ENCODE measurements at places on chromosomes 1 and 21.

GRCh38 chr1:51549016-51549619, 30.1 kb upstream of the EPS15 start:
- DNase-seq, result no peak

DNA sequence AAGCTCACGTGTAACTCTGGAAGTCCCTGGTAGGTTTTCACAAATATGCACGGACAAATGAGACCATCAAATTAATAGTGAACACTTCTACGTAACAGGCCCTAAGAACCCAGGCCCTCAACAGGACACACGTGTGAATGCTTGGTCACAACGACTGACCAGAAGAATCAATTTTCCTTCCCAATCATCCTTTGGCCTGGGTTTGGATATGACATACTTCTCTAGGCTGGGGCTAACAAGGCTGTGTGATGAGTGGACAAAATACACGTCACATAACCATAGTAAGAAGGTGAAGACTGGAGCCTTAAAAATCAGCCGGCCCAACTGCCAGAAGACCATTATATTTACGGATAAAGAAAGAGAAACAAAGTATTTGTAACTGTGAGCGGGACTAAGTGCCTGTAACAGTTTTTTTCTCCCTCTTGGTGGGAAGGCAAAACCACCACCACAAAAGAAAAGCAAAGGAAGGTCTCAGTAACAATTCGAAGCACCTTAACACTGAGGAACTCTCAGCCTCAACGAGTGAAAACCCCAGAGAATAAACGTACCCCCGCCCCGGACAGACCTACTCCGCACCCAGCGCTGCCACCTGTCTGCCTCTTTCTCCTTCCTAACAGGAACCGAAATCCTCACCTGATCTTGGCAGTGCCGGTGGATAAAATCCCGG, 450 bp downstream of the SDE2 start:
- DNase-seq, result peak; percentile 17

- DNase-seq, result peak; percentile 80
Observed at GRCh38 chr1:67792103-67792502, 41.2 kb downstream of the GNG12 start.

- no peak for DNase-seq
Observed at GRCh38 chr1:34426325-34426896, 249.7 kb downstream of the C1orf94 start.

DNA sequence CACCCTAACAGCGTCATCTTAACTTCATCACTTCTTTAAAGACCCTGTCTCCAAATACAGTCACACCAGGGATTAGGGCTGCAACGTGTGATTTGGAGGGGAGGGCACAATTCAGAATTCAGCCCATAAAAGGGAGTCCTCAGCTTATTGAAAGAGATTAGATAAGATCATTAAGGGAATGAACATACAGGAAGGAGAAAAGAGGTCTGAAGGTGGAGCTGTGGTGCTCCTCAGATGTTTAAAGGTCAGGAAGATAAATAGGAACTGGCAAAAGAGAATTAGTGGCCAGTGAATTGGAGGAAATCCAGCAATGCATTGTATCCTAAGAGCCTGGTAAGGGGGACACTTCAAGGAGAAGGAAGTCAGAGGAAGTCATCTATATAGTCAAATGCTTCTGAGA, 113.5 kb downstream of the PROX1 start:
- DNase-seq, result no peak

DNA sequence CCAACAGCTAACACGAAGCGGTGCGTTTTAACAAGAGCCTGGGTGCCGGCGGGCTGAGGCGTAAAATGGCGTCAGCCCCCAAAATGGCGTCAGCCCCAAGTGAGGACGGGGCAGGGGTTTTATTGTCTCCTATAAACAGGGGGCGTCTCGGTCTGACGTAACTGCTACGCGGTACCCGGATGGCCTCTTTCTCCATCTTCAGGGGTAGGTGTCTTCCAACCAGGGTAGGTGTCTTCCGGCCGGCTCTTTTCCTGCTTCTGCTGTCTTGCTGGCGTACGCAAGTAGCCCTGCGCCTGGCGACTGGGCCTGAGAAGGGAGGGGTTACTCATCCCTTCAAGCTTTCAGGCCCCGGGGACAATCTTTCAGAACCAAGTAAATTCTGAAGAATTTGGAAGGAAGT, 45.3 kb downstream of the LGR6 start:
- DNase-seq, result no peak

DNA sequence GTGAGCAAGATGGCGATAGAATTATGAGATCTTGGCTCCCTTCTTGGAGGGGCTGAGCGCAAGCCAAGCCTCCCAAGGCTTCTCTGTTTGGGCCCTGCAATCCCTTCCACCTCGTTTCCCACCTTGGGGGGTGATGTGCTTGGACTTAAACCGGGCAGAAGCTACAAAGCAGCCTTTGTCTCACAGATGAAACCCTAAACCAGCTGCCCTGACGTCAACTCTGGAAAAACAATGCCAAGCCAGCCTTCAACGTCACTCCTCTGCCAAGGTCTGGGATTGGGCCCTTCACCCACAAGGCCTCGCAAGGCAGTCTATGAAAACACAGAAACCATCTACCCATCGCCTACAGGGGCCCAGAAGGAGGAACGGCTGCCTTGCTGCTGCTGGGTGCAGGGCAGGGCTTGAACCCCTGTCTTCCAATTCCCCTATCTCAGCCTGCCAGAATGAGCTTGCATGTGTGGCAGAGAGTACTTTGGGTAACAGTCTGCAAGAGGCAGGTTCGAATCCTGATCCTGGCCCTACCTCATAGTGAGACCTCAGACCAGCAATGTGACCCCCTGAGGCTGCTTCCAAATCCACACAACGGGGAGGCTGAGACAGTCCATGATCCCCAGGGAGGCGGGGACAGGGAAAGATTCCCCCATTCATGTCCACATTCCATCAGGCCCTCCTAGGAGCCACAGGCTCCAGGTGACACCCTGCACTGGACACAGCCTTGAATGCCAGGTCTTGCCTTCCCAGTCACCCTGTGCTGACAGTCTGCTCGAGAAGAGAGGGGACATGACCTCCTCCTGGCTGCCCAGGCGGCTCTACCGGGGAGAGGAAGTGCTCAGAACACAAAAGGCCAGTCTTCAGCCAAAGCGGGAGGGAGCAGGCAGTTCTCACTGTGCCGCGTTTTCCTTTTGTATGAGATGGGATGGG, 15.0 kb downstream of the IFFO2 start:
- peak; percentile 77 for DNase-seq

GRCh38 chr1:156927215-156928042, 7.0 kb downstream of the LRRC71 start:
- peak; percentile 86 for DNase-seq

- no peak for DNase-seq
Observed at GRCh38 chr1:31801458-31801857, 14.4 kb downstream of the SPOCD1 start.

DNA sequence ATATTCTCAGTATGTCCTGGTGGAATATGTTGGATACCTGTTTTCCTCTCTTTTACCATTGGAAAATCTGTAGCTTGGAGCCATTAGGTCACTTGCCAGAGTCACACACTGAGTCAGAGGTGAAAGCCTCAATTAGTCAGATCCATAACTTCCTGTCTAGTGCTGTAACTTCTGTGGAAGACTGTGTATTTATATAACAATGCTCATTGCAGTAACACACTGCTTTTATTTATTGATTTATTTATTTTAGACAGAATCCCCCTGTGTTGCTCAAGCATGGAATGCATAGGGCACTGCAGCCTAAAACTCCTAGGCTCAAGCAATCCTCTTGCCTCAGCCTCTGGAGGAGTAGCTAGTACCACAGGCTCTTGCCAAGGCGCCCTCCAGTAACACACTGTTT, 1.3 kb upstream of the DOCK7 start:
- DNase-seq, result peak; percentile 71

GRCh38 chr1:214251354-214251753, 29.6 kb upstream of the SMYD2 start:
- no peak for DNase-seq

DNA sequence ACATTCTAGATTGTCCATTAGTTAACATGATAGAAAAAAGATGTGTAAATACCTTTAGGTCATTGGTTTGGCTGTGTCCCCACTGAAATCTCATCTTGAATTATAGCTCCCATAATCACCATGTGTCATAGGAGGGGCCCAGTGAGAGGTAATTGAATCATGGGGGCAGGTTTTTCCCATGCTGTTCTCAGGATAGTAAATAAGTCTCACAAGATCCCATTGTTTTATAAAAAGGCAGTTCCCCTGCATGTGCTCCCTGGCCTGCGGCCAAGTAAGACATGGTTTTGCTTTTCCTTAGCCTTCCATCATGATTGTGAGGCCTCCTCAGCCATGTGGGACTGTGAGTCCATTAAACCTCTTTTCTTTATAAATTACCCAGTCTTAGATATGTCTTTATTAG, 32.5 kb upstream of the SLC44A5 start:
- no peak for DNase-seq

GRCh38 chr1:38789498-38790169, 69.9 kb downstream of the RRAGC start:
- DNase-seq, result no peak

- no peak for DNase-seq
Observed at GRCh38 chr1:70671006-70671405, 259.9 kb downstream of the CTH start.

DNA sequence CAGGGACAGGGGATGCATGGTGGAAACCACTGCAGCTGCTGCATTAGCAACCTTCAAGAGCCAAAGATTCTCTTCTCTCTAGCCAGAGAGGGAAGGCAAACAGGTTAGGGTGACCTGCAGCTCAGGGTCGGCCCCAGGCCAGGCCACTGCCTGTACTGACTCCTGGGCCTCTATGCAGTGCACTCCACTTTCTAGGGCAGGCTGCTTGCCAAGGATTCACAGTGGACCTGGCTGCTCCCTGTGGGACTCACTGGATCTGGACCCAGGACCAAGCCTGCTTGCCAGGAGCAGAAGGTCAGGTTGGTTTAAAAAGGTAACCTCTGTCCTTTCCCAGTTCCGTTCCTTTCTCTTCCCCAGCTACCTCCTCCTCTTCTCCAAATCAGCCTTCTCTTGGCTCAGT, 52.4 kb downstream of the HIVEP3 start:
- DNase-seq, result no peak

GRCh38 chr21:38531039-38531541, 32.8 kb upstream of the ERG start:
- no peak for DNase-seq

DNA sequence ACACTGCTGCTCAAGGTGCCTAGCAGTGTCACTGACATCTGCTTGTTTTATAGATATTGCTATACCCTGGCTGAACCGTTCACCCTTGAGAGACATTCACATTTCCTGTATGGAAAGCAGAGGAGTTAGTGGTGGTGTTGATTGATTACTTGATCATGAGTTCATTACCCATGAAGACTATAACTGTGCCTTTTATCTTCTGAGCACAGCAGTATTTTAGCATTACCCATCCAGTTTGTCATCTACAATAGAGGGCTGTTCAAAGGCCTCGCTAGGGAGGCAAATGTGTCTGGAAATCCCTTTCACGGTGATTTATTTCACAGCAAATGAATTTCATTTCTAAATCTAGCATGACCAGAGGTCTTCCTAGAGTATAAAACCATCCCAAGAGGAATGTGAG, 160.0 kb downstream of the DNM3 start:
- no peak for DNase-seq

- no peak for DNase-seq
Observed at GRCh38 chr21:34999397-34999941, 49.6 kb downstream of the RUNX1 start.

DNA sequence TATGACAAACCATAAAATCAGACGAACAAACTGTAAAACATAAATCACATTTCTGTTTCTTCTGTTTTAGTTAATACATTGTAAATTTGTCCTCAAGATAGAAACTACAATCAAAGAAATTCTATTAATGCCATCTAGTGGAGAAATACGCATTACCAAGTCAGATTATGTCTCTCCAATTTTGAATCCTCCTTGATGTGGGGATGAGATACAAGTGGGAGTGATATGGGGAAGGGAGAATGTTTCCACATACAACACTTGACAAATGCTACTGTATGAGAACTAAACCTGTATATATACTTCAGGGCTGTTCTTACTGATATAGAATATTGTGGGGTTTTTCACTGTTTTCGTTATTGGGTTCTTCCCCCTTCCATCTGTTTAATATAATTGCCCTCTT, 2.6 kb downstream of the HFM1 start:
- peak; percentile 33 for DNase-seq

DNA sequence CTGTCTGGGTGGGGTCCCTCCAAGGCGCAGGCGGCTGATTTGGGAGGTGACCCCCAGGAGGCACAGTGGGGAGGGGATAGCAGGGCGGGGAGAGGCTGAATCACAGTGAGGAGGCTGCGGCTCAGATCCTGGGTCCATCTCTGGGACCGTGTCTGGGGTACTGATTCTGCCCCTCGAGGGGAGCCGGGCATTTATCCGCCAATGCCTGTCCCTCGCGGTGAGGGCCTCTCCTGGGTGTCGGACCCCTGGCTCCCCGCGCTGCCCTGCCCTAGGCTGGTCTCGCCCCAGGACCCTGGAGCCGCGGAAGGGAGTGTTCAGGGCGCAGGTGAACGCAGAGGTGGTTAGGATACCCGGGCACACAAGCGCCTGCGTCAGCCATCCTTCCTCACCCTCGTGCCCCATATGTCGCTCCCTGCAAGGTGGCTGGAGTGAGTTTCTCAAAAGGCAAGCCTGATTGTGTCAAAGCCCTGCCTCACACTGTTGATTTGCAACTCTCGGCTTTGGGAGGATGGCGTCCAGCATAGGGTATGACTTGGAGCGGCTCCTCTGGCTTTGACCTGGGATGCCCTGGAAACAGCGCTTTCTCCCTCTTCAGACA, 530.9 kb downstream of the PTPRU start:
- no peak for DNase-seq

DNA sequence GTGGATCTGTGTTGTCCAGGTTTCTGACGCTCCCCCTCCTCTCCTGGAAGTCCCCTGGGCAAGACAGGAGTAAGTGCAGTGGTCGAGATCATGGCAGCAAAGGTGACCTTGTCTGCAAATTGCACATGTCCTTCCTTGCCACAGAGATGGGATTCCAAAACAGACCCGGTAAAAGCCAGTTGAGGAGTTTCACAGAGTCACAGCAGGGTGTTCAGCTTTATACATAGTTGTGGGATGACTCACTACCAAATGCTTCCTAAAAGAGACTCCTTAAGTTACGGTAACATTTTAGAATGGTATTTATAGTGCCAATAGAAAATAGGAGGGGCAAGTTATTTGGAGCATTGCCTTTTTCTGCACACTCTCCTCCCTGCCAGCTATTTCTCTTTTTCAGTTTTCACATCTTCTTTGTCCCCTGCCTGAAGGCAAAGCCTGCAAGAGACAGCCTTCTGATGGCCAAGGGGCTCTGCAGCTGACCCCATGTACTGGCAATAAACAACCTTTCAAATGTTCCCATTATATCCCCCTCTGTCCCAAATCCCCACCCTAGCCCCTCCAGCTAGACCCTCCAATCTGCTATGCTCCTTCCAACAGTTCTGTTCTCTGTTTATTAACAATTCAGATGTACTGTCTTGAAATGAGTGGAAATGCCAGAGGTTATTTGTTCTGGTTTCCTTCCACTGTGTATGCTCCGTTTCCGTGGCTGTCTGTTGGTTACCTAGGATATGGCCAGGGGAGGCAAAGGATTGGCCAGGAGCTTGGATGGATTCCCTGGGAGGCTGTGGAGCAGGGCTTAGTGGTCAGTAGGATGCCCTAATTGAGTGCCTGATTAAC, 115.0 kb downstream of the TGFB2 start:
- peak; percentile 64 for DNase-seq

GRCh38 chr1:206472886-206473285, 2.6 kb downstream of the IKBKE start:
- no peak for DNase-seq

- DNase-seq, result no peak
Observed at GRCh38 chr1:218480137-218480536, 135.0 kb downstream of the TGFB2 start.

- no peak for DNase-seq
Observed at GRCh38 chr1:2906620-2907019, 105.1 kb upstream of the TTC34 start.

- DNase-seq, result peak; percentile 44
Observed at GRCh38 chr1:111738436-111739193, 580 bp downstream of the INKA2 start.

- peak; percentile 36 for DNase-seq
Observed at GRCh38 chr21:21232320-21232719, 234.1 kb downstream of the NCAM2 start.

All from NCI-H460 (cell line).